ENCODE measurements at places on chromosomes 7 and 10. TPM values are rescaled to one million over a fixed set of nuclear protein-coding genes. Genes with fewer than 3 reads are reported as not detected.

ANXA8 gene
- 481 TPM for polyA plus RNA-seq

NAT16 gene
- polyA plus RNA-seq, result not detected

COL1A2 gene
- polyA plus RNA-seq, result 1.4 TPM

PDCD11 gene
- 26.9 TPM for polyA plus RNA-seq

HHEX gene
- not detected for polyA plus RNA-seq

SRRM3 gene
- polyA plus RNA-seq, result 1.3 TPM

MEST gene
- 19.2 TPM for polyA plus RNA-seq

HTR7 gene
- 5.7 TPM for polyA plus RNA-seq

CC2D2B gene
- 0.07 TPM for polyA plus RNA-seq

CDH23 gene
- not detected for polyA plus RNA-seq

LBX1 gene
- not detected for polyA plus RNA-seq

CLDN4 gene
- polyA plus RNA-seq, result 8.2 TPM

RNLS gene
- polyA plus RNA-seq, result 5.0 TPM

CPA2 gene
- 0.48 TPM for polyA plus RNA-seq

PPP1R3C gene
- 0.43 TPM for polyA plus RNA-seq

AKR1C2 gene
- polyA plus RNA-seq, result 10.0 TPM

WNT2 gene
- not detected for polyA plus RNA-seq

LIPM gene
- polyA plus RNA-seq, result 0.07 TPM

AKR1E2 gene
- 2.4 TPM for polyA plus RNA-seq

NME8 gene
- not detected for polyA plus RNA-seq

SLC26A5 gene
- polyA plus RNA-seq, result not detected

HEPACAM2 gene
- not detected for polyA plus RNA-seq

OR2A42 gene
- not detected for polyA plus RNA-seq

NPY4R2 gene
- polyA plus RNA-seq, result not detected

IDI2 gene
- not detected for polyA plus RNA-seq

STOX1 gene
- 0.02 TPM for polyA plus RNA-seq

MACROH2A2 gene
- polyA plus RNA-seq, result 35.6 TPM

TAS2R4 gene
- polyA plus RNA-seq, result 0.03 TPM

RBP3 gene
- not detected for polyA plus RNA-seq

SSC4D gene
- polyA plus RNA-seq, result 1.9 TPM

Measured in foreskin keratinocyte (primary cell).